Esophagus squamous epithelium (tissue), 5 donors: ENCODE measurements at places on chromosomes 2 and 18. TPM values are rescaled to one million over a fixed set of nuclear protein-coding genes. Genes with fewer than 3 reads are reported as not detected.

- no peak for DNase-seq
Observed at GRCh38 chr2:100627330-100628300, 64.8 kb downstream of the PDCL3 start.

DNA sequence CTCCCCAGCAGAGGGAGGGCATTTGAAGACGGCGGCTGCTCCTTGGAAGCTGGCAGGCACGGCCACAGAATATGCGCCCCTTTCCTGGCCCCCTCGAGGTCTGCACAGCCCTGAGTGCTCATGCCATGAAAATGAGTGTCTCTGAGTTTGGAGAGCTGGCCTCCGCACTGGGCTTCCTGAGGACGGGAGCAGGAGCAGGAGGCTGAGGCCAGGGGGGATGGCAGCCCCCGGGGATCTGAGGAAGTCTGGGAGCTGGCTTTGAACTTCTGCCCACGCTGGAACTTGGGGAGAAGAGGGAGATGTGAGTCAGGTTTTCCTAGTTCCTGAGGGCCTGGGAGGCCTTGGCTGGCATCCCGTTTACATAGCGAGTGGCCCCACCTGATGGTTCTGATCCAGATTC is 47.0 kb downstream of the RRM2 start:
- no peak for DNase-seq

DNA sequence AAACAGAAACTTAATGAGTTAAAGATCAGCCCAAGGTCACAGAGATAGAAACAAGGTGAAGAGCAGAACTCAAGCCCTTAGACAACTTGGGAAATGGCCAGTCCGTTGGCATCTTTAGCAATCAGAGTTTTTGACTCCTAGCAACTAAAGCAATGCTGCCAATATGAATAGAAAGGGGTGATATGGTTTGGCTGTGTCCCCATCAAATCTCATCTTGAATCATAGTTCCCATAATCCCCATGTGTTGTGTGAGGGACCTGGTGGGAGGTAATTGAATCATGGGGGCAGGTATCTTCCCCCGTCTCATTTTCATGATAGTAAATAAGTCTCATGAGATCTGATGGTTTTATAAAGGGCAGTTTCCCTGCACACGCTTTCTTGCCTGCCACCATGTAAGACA is 170.2 kb downstream of the DDX1 start:
- no peak for DNase-seq

DNA sequence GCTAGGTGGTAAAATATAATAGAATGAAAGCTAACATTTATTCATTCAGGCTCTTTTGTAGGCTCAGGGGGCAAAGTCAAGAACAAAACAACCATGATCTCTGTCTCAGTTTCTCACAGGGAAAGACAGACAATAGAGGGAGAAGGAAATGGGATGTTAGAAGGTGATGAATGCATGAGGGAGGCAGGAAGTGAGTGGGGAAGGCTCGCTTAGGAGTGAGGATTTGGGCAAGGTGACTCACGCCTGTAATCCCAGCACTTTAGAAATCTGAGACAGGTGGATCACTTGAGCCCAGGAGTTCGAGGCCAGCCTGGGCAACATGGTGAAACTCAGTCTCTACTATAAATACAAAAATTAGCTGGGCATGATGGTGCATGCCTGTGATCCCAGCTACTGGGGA is 88.4 kb downstream of the CTIF start:
- DNase-seq, result no peak

- DNase-seq, result no peak
Observed at GRCh38 chr2:210445116-210445707, 31.3 kb downstream of the LANCL1 start.

DNA sequence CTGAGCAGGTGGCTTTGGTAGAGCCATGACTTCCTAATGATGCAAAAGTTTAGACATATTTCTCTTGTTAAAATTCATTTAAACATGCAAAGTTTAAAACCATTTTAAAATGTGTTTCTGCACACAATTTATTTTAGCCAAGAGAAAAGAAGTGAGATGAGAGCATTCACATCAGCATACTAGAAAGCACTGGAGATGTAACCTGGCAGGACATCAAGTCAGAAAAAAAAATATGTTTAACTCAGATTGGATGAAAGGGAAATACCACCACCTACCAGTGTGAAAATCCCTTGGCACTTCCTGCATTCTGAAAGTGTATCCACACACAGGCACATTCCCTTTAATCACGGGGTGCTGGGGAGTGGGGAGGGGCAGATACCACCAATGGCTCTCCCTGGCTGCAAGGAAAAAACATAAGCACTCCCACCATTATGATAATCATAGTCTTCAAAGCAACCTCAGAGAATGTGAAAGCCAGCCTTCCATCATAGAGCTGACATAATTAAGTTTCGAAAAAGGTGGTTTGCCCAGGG is 25.0 kb downstream of the DNER start:
- no peak for DNase-seq

DNA sequence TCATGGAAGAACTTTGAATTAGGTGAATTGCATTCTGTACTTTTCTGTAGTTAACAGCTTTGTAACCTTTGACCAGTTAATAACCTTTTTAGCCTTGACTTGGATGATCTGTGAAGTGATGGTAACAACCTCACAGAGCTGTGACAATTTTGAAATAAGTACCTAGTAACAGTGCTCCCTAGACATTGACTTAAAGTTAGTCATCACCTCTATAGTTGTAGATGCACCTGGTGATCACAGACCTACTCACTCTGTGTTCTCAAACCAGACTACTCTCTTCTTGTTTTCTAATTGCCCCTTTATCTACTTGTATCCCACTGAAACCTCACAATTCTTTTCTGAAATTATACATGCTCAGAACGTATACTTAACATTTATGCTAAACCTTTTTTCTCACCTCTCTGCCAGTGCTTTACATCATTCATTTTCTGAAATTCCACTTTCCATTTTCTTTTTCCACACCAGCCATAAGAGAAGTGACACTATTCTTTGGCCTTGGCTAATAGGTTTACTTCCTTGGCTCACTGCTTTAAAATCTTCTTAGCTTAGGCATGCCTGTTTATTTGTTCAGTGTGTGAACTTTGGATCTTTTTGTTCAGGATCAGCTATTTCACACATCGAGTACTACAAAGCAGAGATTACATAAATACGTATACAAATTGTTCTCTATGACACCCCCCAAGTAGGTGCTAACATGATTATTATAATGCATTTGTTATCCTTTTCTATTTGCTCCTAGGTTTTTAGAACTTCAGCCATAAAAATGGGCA is 9.3 kb downstream of the YPEL5 start:
- no peak for DNase-seq

GRCh38 chr2:64812285-64812684 is 158.6 kb upstream of the SERTAD2 start:
- DNase-seq, result no peak

GRCh38 chr2:119117891-119118882 is 40.4 kb downstream of the C1QL2 start:
- DNase-seq, result no peak

GRCh38 chr2:10307561-10308156 is 5.0 kb downstream of the HPCAL1 start:
- no peak for DNase-seq

The AQP12B gene
- total RNA-seq, result not detected
